Activated CD4-positive, alpha-beta T cell treated with anti-CD3 and anti-CD28 coated beads, Interleukin-2, Interleukin-6, amounts not matched to agents 100 ng/mL and 50 ng/mL, durations not matched to agents 16 hours and 8 hours (primary cell): ENCODE measurements at places on chromosomes 12 and 14.

DNA sequence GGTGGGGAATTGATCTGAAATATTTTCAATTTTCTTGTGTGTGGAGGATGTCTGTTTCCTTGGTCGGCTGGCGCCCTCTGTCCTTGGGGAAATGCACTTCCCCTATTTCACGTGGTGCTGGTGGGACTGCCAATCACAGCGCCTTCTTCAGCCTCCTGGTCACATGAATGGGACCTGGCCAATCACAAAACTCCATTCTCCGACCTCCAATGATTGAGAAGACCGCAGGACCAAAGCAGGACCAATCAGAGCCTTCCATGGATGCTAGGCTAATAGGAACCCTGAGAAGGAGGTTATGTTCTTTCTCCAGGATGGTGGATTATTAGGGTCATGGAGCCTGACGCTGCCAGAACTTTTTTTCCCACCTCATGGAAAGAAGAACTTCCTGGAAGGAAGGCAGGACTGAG is 188.7 kb downstream of the TTC8 start:
- peak; percentile 10 for DNase-seq

GRCh38 chr14:35116242-35116641 is 5.5 kb downstream of the PPP2R3C start:
- DNase-seq = no peak

DNA sequence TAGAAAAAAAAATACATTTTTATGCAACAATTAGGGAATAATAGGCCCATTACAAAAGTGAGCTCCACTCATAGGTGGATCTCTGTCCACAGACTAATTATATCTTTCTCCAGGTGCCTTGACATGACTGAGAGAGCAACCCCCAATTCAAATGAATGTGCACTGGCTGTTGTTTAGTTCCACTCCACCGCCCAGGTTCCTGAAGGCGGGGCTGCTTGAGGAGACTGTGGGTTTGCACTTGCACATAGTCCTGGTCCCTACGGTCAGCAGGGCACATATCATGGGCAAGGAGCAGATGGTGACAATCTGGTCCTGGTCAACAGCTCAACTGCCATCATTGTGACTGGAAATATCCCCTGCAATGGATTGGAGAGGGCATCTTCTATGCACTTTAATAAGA is 195.6 kb upstream of the PWP1 start:
- DNase-seq = no peak

GRCh38 chr12:121781484-121781997 is 11.9 kb downstream of the RHOF start:
- no peak for DNase-seq

DNA sequence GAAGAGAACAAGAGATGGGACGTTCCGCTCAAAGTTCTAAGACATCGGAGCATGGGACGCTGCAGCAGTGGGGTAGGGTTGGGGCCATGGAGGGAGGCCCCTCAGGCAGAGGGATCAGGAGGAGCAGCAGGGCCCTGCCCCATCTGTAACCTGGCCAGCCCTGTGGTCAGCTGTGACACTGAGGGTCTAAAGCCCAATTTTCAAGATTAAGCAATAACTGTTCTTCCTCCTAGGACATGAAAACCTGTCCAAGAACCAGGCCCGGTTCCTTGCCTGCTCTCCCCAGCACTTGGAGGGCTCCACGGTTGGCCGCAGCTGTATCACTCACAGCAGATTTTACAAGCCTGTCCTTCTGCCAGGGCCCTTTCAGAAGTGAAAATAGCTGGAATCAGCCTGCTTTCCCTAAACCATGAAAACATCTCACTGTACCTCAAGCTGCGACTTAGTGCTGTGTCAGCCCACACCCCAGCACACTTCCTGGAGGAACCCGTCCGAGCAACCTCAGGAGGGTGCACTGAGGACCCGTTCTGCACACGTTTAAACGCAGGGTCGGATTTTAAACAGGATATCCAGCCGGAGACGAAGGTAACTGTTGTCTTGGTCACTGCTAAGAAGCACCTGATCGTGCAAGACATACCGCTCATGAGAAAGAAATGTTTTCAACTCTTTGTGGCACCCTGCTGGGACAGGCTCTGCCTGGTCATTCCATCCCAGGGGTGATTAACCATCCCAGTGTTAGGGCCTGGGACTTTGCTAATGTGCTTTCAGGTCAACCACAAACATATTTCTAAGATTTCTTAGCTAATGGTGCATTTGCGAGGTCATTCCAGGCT is 201.9 kb upstream of the DIO3 start:
- DNase-seq = no peak

GRCh38 chr14:60169722-60170121 is 4.5 kb upstream of the DHRS7 start:
- DNase-seq = no peak

DNA sequence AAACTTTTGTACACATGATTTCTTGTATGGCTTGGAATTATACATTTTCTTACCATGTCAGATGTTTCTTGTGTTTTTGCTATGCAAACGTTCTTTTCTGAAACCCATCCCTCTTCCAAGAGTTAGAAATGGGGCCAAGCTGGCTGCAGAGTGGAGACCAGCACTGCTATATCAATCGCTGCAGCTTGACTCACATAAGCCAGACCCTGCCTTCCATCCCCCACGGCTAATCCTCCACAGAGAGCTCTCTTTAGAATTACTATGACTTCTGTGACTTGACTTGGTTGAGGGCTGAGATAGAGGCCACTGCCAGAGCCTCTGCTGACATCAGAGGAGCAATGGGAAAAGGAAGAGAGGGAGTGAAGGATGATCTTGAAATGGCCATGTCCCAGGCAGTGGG is 147.9 kb downstream of the DACT1 start:
- no peak for DNase-seq

DNA sequence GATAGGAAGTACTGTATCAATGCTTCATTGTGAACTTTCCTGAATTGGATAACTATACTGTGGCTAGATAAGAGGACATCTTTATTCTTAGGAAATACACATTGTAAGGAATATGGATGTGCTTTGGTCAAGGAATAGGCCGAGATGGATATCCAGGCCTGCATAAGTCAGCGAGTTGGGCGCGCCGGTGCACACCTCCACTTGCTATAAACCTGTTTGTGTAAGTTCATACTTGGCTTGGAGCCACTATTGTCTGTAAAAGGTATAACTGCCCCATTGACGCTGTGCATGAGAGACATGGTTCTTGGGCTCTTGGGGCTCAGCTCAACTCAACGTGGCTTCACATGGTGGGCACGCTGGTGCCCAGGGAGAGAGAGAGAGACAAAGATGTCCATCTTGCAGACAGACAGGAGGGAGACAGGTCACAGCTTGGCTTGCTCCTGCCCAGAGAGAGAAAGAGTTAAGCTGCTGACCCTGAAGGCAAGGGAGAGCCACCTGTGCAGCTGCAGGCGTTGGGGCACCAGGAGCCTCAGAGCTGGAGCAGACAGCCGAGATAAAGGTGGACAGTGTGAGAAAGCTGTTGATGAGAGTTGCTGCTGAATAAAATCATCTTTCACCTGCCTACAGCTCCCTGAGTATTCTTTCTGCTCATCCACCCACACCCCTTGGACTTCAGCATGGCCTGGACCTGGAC is 34.1 kb upstream of the COCH start:
- DNase-seq = no peak

DNA sequence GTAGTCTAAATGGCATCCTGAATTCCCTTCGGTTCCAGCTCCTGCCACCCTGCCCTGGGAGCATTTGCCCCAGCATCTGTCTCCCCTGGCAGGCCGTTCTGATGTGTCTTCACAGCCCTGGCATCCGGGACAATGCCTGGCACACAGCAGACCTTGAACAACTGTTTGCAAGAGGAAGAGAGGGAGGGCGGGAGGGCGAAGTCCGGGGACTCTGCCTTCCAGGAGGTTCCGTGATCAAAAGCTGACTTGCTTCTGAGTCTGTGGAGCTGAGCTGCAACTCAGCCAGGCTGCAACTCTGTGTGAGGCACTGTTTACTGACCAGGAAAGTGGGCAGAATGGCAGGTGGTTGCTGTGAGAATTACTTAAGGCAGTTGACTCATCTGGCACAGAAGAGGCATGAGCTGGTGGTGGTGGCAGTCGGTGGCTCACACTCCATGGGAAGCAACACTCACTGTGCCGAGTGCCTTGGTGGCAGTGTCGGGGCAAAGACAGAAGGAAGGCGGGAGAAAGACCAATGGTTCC is 61.1 kb upstream of the DLK1 start:
- no peak for DNase-seq

- peak; percentile 56 for DNase-seq
Observed at GRCh38 chr12:53577941-53578352, 48.2 kb downstream of the ATF7 start.

- no peak for DNase-seq
Observed at GRCh38 chr12:72313806-72314205, 41.6 kb downstream of the TRHDE start.

DNA sequence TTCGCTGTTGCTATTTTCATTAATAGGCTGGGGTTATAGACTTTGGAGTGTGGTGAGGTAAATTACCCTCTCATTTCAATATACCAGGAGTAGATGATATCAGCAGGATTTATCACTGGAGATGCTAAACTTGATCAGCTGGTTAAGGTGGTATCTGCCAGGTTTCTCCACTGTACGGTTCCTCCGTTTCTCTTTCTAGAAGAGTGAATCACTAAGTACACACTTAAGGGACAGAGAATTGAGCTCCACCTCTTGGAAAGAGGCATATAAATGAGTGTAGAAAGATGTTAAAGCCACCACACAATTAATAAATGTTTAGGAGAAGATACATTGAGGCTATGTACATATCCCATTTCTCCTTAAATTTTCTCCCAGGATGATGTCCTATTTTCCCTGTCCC is 277.4 kb upstream of the GRIP1 start:
- no peak for DNase-seq

DNA sequence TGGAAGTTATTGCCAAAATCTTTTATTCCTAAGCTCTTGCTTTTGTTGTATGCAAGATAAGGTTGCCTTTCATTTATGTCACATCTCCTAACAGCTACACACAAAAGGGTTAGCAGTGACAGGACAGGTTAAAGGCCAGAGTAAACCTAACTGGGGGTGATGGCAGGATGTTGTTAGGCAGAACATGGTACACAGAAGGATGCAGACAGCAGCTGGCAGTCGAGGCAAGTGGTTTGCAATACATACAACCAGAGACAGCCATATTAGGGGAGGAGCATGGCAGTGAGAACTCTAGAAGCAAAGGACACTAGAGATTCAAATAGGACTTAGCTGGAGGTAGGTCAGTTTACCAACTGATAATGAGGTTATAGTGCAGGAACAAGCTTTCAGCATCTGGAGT is 2.7 kb upstream of the ABCD2 start:
- peak; percentile 24 for DNase-seq

DNA sequence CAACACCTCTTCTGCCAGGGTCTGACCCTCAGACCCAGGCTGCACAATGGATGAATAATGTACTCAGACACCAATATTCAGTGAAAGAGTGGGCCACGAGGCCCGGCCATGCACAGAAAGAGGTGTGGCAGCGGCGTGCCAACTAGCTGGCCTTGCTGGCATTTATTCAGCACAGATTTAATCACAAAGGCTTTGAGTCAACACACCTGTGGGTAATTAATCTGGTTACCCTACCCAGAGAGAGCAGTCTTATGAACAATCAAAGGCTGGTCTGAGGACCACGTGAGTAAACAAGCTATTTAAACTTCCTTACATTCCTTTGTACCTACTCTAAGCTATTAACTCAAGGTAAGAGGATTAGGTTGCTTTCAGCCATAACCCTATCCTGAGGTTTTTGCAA is 324.8 kb downstream of the C12orf50 start:
- no peak for DNase-seq

DNA sequence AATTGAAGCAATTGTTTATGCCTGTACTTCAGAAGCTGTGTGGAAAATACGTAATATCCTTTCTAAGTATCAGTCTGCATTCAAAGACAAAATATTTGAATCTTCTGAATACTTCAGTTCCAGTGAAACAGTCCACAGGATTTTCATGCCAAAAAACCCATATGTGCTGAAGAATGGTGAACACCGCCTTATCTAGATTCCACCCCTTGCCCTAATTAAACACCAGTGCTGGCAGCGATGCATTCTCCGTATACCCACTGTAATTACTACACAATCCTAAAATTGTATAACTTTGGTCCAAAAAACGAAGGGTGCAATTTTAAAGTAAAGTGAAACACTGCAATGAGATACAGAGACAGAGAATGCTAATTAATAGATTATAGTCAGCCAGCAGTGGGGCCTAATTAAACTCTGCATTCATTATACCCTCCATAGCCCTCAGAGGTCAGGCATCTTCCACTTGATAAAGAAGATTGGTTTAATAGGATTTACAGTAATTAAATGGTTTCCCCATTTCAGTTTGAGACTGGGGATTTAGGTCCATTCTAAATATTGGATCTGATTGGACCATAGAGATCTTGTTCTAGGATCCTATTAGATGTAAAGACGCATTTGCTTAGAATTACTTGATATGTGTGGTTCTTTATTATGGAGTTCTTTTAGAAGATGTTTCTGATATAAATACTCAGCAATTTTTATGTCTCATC is 43.9 kb downstream of the ERC1 start:
- no peak for DNase-seq

GRCh38 chr12:115872919-115873357 is 404.6 kb downstream of the MED13L start:
- DNase-seq = no peak

- peak; percentile 47 for DNase-seq
Observed at GRCh38 chr14:74867673-74868072, 8.3 kb downstream of the PROX2 start.

GRCh38 chr12:58046271-58046670 is 104.9 kb downstream of the ATP23 start:
- DNase-seq = no peak

DNA sequence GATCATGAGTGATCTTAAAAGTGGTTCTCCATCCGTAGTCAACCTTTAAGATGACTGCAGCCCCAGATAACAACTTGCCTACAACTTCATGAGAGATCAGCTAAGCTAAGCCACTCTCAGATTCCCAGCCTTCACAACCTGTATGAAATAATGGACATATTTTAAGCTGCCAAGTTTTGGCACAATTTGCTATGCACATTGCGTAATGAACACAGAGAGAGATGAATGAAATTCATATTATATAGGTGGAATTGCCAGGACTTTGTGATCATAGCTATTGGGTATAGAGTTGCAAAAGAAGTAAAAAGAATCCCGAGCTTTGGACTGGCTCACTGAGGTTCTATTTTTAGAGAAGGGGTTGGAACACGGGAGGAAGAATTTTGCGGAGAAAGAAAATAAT is 59.1 kb upstream of the EGLN3 start:
- no peak for DNase-seq

GRCh38 chr14:85528897-85529631 is 880 bp upstream of the FLRT2 start:
- DNase-seq = no peak

GRCh38 chr14:22980672-22981089 is 1.7 kb downstream of the AJUBA start:
- no peak for DNase-seq

DNA sequence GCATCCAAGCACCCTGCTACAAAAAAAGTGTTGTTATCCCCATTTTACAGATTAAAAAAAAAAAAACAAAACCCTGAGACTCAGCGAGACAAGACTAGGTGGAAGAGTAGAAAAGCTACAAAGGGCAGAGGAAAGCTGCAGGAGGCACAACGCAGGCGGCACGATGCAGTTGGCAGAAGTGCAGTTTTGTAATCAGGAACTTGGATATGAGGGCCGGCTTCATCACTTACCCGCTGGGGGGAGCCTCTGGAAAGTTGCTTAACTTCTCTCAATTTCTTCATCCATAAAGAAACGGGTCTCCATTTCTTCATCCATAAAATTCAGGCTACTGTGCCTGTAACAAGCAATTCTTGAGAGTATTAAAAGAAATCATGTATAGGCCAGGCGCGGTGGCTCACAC is 33.1 kb upstream of the CCDC60 start:
- no peak for DNase-seq
